Activated CD4-positive, CD25-positive, alpha-beta regulatory T cell treated with anti-CD3 and anti-CD28 coated beads, Interleukin-2, amount 50 U/mL, for 24 hours (primary cell): ENCODE measurements at places on chromosomes 1 and 21.
A peak's percentile ranks its signal among the peaks of the same experiment; 100 is the strongest.

DNA sequence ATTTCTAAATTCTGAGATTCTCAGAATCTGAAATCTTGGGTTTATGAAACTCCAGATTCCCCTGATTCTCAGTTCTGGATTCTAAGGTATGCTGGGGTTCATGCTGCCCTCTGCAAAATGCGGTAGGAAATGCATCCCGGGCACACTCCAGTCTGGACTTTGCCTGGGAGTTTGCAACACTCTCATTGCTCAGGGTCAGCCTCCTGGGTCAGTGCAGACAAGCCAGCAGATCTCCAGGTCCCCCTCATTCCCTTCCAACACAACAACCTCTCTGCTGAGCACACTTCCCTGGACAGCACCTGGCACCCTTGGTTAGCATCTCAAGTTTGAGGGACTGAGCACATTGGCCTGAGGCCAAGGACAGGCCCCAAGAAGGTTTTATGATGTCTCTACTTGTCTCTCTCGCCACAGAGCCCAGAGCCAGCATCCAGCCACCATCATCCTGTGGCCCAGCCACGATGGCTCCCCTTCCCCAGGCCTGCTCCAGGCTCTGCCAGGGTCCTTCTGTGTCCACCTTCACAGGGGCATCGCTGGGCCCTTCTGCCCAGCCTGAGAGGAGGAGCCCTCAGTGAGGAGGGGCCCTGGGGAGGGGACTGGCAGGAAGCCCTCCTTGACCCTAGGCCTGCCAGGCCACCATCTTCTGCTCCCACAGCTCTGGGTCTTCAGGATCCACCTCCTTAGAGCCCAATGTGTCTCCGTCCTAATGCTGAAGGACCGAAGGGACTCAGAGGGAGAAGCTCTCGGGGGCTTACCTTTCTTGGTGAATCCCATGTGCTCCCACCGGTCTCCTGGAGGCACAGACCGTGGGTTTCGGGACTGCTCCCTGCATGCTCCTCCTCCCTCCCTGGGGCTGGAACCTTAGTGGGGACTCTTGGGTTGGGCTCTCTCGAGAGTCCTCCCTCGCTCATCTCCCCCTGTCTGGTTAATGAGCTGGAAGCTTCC is 550.7 kb downstream of the PTPRU start:
- no peak for ATAC-seq

DNA sequence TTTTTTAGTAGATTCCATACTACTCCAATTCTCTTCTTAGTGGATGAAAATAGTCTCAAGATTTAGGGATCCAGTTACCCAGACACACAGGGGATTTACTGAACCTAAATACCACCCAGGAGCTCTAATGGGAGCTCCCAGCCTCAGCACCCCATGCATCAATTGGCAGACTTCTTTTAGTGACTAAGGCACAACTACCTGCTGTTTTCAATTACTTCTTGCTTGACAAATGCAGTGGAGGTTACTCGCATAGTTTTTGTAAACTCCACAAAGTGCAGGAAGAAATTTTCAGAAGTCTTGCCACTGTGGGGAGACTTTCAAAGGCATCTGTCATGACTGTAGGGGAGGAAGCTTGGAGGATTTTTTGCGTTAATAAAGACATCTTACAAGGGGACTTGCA is 35.5 kb upstream of the MAP10 start:
- ATAC-seq, result no peak

GRCh38 chr1:11787251-11787803 is 18.4 kb downstream of the MTHFR start:
- no peak for ATAC-seq

DNA sequence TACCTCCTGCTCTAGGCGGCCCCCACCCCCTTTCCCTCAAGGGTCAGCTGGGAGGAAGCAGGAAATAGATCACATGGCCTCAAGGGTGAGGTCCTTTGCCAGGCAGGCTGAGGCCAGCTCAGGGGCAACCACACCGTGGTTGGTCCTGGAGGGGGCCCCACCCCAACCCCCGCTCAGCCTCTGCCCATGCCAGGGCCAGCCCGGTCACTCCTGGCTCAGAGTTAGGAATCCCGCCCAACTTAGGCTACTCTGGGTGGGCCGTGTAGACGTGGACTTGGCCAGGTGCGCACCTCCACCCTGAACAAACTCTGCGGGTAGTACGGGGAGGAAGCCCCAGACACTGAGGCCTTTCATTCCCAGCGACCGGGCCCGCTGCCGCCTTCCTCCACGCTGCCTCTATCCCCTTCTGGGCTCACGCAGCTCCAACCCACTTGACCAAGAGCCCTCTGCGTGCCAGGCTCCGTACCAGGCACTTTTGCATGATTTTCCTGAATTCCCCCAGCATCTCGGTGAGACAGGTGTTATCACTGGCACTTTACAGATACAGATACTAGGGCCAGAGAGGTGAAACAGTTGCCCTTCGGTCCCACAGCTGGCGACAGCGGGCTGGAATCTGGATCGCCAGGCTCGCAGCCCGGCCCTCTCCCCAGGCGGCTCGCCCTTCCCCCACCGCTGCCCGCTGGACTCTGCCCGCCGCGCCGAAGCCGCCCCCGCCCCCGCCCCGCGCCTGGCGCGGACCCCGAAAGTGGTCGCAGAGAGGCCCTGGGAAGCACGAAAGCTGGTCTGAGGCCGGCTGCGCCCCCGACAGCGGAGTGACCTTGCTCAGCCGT is 769 bp downstream of the GALE start:
- no peak for ATAC-seq

GRCh38 chr21:45826676-45827301 is 154.8 kb upstream of the COL6A1 start:
- no peak for ATAC-seq

GRCh38 chr1:184329962-184330868 is 56.6 kb upstream of the C1orf21 start:
- no peak for ATAC-seq

DNA sequence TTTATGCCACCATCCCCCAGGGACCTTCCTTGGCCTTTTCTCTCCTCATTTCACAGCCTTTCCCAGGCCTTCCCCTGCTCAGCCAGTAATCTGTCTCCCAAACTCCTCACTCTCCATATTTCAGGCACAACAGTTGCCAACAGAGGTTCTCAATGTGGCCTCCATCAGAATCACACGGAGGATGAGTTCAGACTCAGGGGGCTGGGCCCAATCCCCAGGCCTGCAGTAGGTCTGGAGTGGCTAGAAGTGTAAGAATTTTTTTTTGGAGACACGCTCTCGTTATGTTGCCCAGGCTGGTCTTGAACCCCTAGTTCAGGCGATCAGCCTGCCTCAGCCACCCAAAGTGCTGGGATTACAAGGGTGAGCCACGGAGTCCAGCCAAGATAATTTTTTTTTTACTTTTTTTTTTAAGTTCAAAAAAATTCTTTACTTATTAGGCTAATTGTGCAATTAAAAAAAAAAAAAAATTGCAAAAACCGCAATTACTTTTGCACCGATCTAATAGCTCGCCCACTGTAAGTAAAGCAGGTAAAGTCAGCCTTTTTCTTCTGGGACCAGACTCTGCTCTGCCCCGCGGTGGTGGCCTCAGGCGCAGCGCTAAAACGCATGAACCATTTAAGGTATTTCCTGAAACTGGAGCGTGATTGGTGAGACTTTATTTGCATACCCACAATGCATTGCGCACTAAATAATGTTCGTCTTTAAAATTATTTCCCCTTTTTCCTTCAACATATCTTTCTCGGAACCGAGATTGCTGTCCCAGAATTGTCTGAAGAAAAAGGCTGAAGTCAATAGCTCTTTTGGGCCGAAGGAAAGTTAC is 18.7 kb downstream of the KIAA2013 start:
- ATAC-seq, result peak; percentile 37

GRCh38 chr1:209751627-209752231 is 4.1 kb upstream of the TRAF3IP3 start:
- ATAC-seq, result peak; percentile 58

GRCh38 chr1:246820666-246821065 is 96.5 kb downstream of the SCCPDH start:
- no peak for ATAC-seq

DNA sequence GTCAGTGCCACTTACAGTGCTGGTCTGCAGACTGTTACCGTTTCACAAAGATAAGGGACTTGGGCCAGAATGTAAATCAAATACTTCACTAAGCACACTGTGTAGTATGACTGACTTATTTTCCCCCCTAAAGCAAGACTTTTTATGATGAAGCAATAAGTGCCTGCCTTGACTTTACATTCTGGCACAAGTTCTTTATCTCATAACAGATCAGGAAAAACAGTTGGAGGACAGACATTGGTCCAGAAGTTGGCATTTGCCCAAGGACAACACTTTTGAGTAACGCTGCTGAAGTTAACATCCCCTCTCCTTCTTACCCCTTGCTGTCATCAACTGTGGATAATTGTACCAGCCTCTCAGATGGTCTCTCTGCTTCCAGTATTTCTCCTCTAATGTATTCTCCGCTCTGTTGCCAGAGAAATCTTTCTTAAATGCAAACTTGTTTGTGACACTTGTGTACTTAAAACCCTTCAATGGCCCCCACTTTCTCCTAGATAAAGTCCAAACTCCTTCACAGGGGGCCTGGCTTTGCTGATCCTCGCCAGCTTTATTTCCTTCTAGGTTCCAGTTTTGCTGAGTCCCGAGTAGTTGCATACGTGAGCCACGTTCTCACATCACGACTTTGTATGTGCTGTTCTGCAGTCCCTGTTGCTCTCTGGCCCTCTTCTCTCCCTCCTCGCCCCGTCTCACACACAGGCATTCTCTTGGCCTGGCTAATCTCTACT is 45.7 kb downstream of the S1PR1 start:
- ATAC-seq, result no peak

- no peak for ATAC-seq
Measured at GRCh38 chr1:219661464-219662092, 48.7 kb upstream of the ZC3H11B start.

DNA sequence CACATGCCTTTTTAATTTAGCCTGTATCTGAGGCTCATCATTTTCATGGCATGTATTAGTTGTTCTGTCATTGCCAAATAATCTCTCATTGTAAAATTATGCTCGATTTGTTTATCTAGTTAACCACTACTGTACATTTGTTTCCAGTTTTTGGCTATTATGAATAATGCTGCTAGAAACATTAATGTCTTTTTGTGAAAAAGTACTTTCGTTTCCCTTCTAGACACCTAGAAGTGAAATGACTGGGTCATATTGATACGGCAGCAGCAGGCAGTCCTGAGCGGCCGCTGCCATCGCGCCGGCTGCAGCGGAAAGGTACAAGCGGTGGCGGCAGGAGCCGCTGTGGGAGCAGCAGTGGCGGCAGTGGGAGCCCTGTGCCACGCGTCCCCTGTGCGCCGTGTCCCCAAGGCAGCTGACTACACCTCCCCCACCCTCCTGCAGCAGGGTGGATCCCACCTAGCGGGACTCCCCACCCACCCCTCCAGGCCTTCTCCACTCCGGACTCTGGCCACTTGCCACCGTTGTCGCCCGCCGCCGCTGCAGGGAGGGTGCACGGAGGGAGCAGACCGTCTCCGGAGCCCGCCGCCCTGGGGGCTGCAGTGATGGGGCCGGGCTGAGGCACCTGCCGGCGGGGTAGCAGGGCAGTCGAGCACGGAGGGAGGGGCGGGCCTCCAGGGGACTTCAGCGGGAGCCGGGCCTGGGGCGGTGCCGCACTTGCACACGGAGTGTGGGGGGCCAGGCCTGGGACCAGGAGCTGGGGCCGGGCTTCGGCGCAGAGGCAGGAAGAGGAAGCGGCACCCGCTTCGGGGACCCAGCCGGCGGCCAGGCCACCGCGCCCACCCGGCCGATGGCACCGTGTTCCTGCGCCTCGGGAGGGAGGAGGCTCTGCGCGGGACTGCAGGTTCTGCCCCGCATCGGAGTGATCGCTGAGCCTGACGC is 66.8 kb upstream of the RGS7 start:
- ATAC-seq, result peak; percentile 55

DNA sequence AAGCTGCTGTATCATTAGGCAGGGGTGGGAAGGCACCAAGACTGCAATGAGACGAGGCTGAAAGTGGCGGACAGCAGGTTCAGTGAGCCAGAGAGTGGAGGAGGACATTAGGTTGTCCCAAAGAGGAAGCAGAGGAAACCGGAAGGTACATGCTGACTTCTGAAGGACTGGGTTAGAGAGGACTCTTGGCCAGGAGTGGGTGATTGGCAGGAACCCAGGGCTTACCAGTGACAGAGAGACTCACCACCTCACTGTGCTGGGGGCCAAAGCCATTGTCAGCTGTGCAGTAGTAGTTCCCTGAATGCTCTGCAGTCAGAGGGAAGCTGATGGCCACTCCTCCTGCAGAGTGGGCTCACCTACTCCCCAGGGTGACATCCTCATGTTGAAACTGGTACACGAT is 41.9 kb upstream of the FCRL4 start:
- ATAC-seq, result no peak

- peak; percentile 8 for ATAC-seq
Measured at GRCh38 chr1:51518033-51518585, 957 bp downstream of the EPS15 start.

DNA sequence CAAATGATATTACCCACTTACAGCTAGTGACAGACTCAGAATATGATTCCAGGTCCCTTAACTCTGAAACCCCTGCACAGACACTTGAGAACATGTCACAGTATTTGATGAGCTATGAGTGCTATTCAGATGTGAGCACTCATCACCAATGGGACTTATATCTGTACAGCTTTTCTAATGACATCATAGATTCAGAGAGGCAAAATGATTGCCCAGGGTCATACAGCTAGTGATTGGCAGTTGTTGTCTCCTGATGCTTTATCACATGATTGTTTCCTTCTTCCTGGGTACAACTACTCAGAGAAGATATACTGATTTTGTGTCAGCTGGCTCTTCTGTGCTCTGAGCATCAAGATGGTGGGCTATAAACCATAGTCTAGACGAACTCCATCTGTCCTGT is 428.0 kb upstream of the BEND5 start:
- no peak for ATAC-seq

- no peak for ATAC-seq
Measured at GRCh38 chr21:42672699-42673458, 19.5 kb downstream of the PDE9A start.

DNA sequence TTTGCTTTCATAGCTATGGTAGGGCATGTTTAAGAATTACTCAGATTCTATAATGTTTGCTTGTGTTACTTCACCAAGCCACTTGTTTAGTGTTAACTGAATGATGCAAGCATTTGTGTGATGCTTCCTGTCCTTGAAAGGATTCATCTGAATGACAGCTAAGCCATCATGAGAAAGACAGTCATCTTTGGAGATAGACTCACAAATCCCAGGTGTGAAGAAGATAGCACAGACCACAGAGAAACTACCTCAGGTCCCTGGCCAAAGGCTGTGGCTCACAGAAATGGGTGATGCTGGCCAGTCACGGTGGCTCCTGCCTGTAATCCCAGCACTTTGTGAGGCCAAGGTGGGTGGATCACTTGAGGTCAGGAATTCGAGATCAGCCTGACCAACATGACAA is 321.4 kb downstream of the DPYD start:
- peak; percentile 58 for ATAC-seq

- no peak for ATAC-seq
Measured at GRCh38 chr1:149977345-149977744, 33.2 kb downstream of the OTUD7B start.

DNA sequence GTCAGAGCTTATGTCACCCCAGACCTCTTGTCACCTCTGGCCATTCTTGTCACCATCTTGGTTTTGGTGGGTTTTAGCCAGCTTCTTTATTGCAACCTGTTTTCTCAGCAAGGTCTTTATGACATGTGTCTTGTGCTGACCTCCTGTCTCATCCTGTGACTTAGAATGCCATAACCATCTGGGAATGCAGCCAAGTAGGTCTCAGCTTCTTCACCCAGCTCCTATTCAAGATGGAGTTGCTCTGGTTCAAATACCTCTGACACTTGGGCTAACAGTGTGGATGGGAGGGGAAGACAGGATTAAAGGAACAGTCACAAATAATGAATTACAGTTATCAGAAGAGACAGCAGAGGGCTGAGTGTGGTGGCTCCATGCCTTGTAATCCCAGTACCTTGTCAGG is 30.5 kb upstream of the PIK3CD start:
- no peak for ATAC-seq

GRCh38 chr1:229599218-229599954 is 26.5 kb downstream of the TAF5L start:
- ATAC-seq, result no peak

GRCh38 chr1:187744665-187745064 is 915.9 kb downstream of the PLA2G4A start:
- no peak for ATAC-seq
